ENCODE measurements at places on chromosomes 7 and 10.
A peak's percentile ranks its signal among the peaks of the same experiment; 100 is the strongest.

DNA sequence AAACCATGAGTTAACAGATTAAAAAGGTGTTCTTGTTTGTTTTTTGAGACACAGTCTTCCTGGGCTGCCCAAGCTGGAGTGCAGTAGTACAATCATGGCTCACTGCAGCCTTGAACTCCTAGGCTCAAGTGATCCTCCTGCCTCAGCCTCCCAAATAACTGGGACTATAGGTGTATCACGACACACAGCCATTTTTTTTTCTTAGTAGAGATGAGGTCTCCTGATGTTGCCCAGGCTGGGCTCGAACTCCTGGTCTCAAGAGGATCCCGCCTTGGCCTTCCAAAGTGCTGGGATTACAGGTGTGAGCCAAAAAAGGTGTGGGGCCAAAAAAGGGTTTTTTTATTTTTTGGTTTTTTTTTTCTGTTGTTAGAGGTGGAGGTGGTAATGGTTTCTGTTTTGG is 29.3 kb downstream of the KMT2C start:
- DNase-seq: no peak

DNA sequence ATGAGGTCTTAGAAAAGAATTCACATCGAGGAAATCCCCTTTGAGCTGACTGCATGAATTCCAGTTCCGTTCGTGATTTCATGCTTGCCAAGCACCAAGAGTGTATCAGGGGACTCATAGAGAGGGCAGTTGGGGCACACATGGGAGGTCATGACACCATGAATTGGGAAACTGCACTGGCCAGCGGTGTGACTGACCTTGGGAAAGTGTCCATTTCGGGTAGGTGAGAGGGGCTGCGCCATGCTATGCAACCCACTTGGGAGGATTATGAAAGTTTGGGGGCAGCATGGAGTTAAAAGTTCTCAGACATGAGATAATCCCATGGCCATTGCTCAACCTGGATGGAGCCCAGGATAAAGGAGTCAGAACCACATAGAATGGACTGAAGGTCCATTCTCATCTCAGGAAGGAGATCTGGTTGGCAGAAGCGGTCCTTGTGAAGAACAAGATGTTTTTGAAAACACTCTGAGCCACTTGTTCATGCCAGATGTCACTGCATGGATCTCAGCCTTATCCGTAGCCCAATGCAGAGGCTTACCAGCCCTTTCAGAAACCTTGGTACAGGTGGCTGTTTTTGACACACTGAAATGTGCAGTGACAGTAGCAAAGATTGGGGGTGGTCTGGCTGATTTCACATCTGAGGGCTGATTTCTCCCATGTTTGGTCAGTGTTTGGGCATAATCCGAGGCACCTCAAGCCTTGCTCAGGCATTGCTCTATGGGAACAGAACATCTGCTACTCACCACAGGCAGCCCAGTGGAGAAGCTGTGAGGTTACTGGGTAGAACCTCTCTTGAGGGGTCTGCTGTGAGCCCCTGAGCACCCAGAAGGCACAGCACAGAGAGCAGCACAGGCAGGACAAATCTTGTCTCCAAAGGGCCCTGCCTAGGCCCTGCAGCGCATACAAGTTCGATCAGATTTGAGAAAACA is 252.3 kb downstream of the CXCL12 start:
- DNase-seq: no peak

GRCh38 chr10:113301342-113301984 is 251.4 kb upstream of the HABP2 start:
- DNase-seq: no peak

GRCh38 chr10:122269059-122269687 is 1.9 kb upstream of the BTBD16 start:
- DNase-seq: no peak

DNA sequence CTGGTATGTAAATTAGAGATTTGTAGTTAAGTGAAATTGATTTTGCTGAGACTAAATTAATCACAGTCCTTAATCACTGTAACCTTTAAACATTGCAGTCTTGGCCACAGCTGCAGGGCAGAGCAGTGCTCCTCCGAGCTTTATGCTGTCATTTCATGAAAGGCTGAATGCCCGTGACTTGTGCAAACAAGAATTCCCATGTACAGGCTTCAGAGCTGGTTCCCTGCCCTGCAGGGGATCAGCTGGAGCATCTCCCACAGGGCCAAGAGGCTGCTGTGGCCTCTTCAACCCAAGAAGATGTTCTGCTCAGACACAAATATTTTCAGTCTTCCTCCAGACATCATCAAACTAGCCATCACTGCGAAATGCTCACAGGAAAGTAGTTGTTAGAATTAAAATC is 419.1 kb downstream of the AUTS2 start:
- DNase-seq: no peak

DNA sequence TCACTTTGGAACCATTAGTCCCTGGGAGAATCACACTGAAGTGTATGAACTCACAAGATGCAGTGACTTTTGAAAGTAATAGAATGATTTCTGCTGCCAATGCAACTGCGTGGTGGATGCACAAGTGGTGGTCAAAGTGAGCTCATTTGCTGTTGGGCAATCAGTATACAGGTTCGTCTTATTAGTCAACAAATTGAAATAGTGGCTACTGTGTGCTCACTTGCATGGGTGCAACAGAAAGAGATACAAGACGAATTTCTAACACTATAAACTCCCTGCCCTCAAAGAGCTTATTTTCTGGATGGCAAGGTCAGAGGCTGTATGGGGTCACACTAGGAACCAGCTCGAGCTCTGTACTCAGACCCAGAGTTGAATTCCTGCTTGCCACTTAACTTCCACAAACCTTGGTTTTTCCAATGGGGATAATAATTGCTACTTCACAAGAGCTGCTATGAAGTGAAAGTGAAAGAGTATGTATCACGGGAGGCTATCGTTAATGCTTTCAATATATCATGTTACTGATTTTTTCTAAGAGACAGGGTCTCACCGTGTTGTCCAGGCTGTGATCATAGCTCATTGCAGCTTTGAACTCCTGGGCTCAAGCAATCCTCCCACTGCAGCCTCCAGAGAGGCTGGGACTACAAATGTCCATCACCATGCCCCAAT is 8.3 kb upstream of the BCL7B start:
- DNase-seq: no peak

- DNase-seq: no peak
These were observed 272.0 kb downstream of the BAMBI start for GRCh38 chr10:28949005-28950004.

DNA sequence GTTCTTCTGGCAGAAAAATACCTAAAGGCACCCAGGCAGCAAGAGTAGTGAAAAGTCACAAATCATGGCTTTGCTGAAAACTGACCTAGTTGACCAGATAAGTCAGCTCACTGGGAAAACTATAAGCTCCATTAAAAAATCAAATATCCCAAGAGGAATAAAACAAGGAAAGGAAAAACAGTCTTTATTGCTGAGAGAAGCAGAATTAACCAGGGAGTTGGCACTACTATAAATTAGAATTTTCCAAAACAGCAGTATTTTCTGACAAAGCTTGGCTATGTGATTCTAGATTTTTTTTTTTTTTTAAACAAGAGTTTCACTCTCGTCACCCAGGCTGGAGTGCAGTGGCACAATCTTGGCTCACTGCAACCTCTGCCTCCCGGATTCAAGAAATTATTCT is 12.6 kb downstream of the CCDC172 start:
- DNase-seq: no peak

DNA sequence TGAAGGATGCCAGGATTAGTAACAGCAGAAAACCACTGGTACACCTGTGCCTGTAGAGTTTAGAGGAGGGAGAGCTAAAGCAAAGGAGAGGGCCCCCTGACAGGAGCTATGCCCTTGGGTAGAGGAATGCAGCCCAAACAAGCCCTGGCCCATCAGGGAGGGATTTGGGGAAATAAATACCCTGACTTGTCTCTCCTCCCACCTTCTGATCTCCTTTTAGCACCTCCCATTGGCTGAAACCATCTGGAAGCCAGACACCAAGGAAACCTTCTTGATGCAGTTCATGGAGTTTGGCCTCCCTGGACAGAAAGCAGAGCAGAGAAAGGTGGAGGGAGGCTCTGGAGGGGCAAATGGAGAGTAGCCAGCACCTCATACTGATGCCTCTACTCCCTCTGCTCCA is 45.3 kb downstream of the ADRA2A start:
- DNase-seq: no peak

GRCh38 chr7:3592401-3593134 is 291.5 kb downstream of the SDK1 start:
- no peak for DNase-seq

GRCh38 chr7:80018941-80019808 is 115.5 kb upstream of the GNAI1 start:
- peak; percentile 72 for DNase-seq

DNA sequence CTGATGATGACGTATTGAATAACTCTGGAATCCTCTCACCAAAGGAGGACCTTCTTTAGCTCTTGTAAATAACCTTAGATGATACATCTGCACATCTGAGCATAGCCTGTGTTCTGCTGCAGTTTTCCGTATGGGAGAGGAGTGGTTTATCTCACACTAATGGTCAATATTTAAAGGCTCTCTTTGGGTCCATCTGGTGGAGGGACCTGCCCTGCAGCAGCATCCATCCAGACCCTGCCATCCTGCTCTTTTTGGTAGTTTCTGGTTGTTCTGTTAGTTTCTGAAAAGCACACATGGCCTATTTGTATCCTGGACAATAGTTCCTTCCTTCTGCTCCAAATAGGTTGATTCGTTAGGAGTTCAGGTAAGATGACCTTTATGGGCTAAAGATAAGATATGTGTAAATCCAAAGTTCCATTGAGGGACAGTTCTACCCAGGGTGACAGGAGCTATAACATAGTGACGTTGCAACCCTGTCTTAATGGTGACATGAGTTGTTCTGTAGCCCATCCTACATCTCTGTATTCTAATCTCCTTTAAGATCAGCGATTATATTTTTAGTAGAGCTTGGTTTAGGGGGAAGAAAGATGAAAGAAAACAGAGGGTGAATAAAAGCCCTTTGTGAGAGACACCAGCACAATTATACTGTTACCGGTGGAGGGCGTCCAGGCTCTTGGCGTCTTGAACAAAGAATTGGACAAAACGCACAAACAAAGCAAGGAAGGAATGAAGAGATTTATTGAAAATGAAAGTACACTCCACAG is 60.0 kb upstream of the KLF14 start:
- DNase-seq: no peak

DNA sequence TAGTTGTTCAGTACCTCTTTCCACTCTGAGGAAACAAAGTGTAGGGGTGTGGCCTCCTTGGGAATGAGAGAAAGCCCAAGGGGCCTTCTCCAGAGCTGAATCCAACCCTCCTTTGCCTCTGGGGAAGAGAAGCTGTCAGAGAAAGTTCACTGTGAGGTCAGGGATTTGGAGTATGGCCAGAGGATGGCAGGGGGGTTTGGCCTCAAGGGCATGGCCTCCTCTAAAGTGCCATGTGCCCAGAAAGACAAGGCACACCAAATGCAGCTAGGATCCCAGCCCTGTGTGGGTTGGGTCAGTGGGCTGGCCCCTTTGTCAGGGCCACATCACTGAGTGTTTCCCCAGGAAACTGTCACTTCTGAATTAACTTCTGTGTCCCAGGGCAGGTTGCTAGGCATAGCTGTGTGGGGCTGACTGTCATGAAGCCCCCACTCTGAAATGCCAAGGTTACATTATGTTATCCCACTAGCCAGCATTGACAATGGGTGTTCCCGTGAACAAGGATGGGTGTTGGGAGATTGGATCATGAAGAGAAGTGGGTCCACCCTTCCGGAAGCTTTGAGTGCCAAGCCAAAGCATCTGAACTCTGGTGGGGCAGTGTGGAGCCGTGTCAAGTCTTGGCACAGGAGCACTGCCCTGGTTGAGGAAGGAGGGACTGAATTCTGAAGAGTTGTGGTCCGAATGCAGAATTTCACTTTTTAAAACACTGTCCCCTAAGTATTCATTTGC is 123.3 kb downstream of the ZMIZ1 start:
- no peak for DNase-seq

DNA sequence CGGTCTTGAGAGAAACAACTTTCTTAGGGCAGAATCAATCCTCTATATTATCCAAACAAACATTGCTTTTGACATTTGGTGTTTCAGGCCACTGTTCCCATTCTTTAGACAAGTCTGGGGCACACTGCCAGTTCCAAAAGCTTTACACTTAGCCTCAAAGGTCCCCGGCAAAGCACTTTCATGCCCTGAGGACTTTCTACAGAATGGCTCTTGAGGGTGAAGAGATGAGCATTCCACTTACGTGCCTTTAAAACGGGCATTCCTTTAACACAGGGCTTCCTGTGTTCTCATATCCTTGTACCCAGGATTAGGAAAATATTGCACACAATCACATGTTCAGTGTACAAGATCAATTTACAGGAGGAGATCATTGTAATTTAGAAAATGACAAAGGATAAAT is 13.1 kb upstream of the TMEM213 start:
- no peak for DNase-seq

DNA sequence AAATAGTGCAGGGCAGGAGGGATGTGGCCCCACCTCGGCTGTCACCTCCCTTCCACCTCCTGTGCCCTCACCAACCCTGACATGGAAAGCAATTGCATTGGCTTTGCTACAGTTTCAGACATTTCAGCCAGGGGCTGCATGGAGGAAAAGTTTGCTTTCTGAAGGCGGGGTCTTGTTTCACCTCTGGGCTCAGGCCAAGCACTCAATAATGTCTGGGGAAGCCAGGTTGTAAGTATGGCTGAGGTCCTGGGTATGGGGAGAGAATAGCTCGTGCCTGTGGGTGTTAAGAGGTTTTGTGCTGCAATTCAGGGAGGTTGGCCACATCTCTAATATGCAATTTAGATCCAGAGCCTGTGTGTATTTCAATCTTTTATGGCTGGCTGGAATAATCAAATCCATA is 238.4 kb upstream of the MKI67 start:
- no peak for DNase-seq

DNA sequence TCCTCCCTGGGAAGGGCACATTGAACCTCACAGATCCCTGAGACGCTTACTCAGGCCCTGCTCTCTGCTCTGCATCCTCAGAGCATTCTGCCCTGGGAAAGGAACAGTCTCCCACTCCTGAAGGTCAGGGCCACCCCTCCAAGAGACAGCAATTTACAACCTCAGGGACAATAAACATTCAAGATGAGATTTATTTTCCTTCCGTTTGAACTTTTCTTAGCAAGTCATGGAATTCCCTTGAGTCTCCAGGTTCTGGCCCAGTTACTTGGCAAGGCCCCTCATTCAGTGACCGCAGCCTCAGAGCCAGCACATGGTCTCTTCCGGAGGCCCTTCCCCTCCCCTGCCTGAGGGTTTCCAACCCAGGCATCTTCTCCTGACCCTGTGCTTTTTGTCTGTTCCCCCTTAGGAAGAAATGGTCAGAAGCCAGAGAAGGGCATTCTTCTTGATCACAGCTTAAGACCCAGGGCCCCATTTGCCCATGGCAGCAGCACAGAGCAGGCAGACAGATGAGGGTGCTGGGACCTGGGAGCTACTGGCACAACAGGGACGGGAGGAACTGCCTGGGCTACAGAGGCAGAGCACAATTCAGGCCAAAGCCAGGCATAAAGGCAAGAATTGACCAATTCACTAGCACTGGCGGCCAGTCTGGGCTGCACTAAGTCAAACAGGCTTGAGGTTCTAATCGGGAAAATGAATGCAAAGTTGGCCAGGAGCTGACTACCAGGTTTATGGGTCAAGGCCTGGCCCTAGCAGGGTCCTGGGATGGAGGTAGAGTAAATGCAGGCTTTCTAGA is 56.7 kb downstream of the VSTM4 start:
- DNase-seq: no peak

- DNase-seq: peak; percentile 25
These were observed 106.1 kb downstream of the KCNMA1 start for GRCh38 chr10:77531441-77532001.

- DNase-seq: no peak
These were observed 20.5 kb upstream of the RHEB start for GRCh38 chr7:151540146-151540545.

GRCh38 chr10:68047554-68048327 is 27.3 kb downstream of the HERC4 start:
- DNase-seq: no peak
